GF-D8 (cell line): ENCODE measurements at places on chromosomes 7 and 10.

DNA sequence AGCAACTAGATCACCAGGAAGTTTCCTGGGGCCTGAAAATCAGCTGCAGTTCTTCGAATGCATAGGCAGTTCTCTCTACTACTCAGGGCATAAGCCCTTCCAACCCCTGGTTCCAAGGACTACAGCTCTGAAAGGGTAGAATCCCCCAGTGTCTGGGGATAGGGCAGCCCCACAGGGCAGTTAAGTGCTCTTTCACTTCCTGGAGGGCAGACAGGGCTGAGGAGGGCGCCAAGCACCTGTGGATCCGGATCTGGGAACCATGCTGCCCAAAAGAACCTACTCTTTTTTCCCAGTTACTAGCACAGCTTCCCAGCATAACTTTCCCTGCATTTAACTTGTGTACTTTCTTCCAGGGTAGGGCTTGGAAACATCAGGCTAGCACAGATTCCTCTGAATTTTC lies 41.1 kb downstream of the CXCL12 start:
- DNase-seq: no peak

GRCh38 chr10:70585578-70586169 lies 16.9 kb downstream of the PRF1 start:
- no peak for DNase-seq

DNA sequence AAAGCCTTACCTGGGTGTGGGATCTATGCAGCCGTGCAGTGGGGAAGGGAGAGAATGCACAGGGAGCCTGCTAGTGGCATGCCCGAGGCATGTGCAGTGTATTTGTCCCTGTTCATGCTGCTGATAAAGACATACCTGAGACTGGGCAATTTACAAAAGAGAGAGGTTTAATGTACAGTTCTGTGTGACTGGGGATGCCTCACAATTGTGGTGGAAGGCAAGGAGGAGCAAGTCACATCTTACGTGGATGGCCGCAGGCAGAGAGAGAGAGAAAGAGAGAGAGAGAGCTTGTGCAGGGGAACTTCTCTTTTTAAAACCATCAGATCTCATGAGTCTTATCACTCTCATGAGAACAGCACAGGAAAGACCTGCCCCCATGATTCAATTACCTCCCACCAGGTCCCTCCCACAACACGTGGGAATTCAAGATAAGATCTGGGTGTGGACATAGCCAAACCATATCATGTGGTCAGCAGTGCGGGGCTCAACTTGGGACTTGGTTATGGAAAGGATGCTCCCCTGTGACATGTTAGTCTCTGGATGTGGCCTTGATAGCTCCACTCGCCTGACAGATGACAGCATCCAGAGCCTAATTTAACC lies 128.9 kb downstream of the DOCK1 start:
- no peak for DNase-seq

- DNase-seq: no peak
These were observed 9.2 kb upstream of the SFRP5 start for GRCh38 chr10:97780841-97781617.

- DNase-seq: no peak
These were observed 19.6 kb downstream of the ARID5B start for GRCh38 chr10:61921143-61921542.

DNA sequence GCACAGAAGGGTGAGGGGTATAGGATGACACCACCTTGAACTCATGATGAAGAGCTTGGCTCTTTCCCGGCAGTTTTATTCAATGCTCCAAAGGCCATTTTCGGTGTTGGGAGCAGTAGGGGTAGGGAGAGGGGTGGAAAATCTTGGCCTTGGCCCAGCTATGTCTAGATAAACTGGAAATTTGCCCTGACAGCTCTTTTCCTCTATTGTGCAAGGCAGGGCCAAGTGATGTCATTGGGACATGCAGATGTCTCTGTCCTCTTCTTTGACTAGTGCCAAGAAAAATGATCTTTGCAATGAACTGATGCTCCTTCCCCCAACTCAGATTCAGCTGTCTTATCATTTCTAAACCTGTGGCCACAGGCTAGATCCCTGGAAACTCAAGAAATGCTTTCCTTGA lies 27.7 kb upstream of the PRKCQ start:
- no peak for DNase-seq

DNA sequence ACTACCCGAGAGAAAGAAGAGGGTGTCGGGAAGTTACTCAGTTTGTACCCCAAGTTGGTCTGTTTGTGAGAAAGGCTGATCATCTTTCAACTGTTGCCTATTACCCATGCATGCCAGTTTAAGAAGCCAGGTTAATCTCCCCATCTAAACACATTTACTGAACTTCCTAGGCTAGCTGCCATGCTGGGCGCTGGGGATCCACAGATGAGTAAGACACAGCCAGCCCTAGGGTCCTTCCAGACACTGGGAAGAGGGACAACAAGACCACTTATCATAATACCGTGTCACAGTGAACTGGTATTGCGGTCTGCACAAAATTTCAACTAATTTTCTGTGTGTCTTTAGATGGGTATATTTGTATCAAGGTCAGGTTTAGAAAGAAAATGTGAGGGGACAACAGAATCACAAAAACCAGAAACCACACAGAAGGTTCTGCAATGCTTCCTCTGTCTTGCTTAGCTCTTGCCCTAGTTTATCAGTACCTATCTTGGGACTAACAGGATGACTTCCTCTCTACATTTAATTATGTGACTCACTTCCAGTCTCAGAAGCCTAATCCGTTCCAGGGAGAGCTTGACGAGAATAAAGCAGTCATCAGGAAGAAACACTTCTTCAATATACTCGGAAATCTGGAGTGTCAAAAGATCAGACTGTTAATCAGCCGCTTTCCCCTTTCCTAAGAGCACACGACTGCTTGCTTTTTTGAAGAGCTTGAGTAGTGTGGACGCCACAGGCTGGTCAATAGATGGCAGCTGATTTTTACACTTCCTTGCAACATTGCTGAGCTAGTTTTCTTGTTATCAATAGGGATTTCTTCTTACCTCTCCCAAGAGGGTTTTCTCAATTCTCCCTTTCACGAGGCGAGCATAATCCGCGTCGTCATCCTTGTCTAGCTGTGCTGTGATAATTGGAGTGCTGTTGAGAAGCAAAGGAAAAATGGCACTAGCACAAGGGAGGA lies 45.7 kb downstream of the POLR3A start:
- peak; percentile 49 for DNase-seq

DNA sequence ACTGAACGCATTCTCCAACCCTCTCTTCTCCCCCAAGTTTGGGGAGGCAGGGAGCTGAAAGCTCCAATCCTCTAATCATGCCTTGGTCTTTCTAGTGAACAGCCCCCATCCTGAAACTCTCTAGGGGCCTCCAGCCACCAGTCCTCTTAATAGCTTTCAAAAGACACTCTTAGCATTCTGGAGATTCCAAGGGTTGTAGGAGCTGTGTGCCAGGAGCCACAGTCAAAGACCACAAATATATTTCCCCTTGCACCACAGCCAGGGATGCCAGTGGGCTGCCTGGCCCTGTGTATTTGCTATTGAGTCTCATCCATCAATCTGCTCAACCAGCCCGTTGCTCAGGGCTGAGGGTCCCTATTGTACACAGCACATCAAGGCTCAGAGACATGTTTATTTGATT lies 18.5 kb upstream of the MLXIPL start:
- DNase-seq: no peak

- peak; percentile 77 for DNase-seq
These were observed 77.9 kb downstream of the INSIG1 start for GRCh38 chr7:155375337-155376277.
